ENCODE measurements at places on chromosomes 7 and 10.

DNA sequence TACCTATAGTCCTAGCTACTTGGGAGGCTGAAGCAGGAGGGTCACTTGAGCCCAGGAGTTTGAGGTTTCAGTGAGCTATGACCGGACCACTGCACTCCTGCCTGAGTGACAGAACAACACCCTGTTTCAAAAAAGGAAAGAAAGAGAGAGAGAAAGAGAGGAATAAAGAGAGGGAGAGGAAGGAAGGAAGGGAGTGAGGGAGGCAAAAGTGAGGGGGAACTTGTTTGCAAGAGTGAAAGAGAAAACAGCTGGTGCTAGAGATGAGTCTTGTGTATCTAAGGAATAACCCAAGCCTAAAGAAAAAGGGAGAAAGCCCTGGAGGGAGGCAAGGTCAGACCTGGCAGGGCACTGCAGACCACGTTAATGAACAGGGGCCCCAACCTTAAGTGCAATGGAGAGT lies 4.8 kb upstream of the NT5C2 start:
- no peak for DNase-seq

DNA sequence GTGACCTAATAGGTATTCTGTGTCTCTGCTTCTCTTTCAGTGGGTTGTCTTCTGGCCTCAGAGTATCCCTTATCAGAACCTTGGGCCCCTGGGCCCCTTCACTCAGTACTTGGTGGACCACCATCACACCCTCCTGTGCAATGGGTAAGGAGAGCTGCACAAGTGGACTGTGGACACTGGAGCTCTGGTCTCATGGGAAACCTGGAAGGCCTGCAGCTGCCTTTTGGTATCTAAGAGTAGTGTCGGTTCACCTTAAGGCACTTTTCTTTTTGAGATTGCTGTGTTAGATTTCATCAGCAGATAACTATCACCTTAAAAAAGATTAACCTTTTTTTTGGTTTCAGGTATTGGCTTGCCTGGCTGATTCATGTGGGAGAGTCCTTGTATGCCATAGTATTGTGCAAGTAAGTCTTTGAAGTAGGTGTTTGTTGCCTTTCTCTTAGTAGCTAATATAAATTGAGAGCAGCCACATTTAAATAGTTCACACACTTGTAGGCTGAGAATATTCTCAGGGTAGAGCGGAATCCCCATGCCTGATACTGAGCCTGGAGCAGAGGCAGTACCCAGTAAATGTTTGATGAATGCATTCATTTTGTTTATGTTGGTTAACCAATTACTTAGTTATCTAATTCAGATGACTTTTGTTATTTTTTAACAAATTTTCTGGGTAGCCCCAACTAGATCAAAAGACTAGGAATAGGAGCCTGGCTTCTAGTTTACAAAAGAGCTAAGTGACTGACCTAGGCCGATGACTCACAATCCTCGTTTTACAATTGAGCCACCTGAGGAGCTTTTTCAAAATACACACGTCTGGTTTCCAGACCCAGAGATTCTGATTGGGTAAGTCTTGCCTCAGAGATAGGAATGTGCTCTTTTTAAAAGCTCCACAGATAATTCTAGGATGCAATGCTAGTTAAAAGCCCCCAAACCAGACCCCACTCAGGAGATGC lies 3.6 kb downstream of the TMEM254 start:
- DNase-seq = no peak

DNA sequence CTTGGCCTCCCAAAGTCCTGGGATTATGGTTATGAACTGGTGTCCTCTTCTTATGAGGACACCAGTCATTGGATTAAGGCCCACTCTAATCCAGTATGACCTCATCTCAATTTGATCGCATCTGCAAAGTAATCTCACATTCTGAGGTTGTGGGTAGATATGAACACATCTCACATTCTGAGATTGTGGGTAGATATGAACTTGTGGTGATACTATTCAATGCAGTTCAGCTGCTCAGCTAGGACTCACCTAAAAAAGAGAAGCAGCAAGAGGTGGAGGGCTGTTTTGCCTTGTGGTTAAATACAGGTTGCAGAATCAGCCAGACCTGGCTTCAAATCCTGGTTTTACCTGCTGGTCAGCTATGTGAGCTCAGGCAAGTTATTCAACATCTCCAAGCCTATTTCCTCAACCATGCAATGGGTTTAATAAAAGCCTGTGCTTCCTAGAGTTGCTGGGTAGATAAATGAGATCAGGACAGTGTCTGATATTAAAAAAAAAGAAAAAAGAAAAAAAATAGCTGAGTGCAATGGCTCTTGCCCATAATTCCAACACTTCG lies 8.5 kb upstream of the BAG3 start:
- DNase-seq = no peak

- no peak for DNase-seq
Measured at GRCh38 chr7:22675917-22676343, 51.1 kb upstream of the IL6 start.

DNA sequence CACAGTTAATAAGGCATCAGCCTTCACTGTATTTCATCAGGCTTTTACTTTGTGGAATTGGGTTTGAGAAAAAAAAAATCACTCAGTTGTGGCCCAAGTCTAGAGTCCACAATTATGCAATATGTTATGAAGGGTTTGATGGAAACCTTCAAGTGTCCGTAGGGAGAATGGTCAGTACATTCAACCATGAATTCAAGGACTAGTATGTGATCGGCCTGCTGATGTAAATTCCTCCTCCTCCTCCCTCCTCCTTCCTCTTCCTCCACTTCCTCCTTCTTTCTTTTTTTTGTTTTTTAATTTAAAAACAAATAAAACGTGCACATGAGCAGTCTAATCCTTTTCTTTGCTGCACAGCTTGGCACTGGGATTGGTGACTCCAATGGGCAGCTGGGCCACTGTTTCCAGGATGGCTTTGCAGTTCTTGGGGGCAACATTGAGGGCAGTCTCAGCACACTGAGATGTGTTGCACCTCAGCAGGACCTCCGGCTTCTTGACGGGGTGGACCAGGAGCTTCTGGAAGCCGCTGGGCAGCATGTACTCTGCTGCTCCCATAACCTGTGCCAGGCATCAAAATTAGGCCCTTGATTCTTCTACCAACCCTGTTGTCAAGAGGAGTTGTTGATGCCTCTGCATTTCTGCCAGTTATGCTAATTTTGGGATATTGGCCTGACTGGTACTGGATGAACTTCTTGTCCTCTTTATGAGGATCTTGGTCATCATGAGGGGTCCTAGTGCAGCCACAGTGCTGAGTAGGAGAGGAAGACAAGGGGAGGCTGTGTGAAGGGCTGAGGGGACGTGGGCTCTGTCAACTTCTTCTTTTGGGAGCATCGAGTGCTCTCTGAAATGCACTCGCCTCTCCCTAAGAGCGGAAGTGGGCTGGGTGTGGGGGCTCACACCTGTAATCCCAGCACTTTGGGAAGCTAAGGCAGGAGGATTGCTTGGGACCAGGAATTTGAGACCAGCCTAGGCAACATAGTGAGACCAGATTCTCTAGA lies 9.3 kb upstream of the IL2RA start:
- DNase-seq = no peak

DNA sequence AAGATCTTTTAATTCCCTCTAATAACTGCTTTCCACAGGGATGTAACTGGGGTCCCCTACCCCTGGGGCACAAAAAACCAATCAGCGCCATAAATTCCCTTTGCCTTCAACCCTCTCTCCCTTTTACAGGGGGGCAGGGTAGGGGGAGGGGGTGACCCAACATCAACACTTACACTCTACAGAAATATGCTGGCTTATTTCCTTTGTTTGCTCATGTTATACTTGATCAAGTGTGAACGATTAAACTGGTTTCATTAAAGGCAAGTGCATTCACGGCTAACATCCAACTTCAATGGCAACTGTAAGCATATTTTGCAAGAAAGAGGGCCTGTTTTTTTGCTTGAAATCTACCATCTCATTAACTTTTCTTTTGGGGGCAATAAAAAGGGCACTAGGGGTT lies 2.9 kb downstream of the CTBP2 start:
- DNase-seq = no peak

- no peak for DNase-seq
Measured at GRCh38 chr7:75879771-75880184, 944 bp downstream of the RHBDD2 start.

GRCh38 chr10:92493362-92493761 lies 80.5 kb downstream of the IDE start:
- DNase-seq = no peak

DNA sequence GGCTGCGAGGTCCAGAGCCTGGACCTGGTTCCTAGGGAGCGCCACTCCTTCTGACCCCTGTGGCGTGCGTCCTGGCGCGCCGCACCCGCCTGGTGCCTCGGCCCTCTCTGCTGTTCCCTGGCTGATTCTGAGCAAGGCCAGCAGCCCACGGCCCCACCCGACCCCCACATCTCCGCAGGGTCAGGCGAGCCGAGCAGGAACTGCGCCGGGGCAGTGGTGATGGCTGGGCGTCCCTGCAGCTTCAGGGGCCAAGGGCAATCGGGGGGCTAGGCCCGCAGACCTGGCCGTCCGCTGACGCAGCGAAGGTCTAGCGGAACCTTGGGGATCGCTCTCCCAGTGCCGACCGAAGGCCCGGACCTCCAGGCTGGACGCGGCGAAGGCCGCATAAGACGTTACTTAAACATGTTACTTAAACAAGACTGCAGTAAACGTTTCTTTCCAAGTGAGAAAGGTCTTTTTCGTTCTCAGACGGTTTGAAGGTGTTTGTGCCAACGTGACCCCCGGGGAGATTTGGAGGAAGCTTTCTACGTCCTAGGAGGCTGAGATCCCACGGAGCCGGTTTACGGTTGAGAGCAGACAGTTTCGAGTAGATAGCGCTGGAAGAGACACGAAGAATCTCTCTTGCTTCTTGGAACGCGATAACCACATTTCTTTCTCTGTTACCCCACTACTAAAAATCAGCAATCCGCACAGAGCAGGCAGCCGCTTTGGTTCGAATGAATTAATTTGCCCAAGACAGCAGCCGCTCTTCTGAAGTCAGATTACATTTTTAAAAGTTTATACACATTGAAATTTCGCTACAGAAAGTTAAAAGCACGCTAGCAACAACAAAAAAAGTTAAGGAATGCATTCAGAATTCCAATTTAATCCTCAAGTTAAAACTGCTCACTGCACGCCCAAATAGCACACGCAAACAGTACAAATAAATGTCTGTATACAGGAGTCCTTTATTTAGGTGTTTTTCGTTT lies 4.9 kb upstream of the NKX2-3 start:
- no peak for DNase-seq

DNA sequence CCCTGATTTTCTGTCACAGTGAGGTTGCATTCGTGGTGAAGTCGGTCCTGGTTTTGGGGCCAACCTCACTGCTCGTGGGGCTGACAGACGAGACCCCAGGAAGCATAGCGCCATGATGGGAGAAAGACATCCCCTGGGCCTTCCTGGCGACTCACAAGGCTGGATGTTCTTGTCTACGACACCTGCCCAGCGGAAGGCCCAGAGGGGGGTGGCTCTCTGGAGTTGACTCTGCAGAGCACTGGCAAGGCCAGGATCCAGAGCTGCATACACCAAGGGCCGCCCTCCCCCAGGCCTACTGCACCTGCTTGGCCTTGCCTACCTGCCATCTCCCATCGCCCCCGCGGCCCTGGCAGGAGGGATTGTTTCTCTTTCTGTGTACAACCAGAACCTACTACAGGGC lies 608.9 kb downstream of the PTPRN2 start:
- DNase-seq = no peak

DNA sequence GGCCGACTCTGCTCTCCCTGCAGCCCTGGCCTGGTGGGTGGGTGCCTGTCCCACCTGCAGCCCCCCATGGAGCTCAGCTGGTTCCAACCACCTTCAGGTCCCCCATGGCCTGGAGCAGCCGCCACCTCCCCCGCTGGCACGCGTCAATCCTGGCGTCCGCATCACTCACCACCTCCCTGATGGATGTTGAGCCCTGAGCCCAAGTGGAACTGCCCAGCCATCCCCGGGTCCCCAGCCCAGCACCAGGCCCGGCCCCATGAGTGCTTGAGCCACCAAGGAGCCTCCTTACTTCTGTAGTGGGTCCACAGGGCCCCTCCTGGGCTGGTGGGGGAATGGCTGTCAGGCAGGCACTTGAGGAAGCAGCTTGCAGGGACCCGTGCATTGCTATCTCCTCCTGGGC lies 14.6 kb downstream of the AGAP3 start:
- DNase-seq = no peak

DNA sequence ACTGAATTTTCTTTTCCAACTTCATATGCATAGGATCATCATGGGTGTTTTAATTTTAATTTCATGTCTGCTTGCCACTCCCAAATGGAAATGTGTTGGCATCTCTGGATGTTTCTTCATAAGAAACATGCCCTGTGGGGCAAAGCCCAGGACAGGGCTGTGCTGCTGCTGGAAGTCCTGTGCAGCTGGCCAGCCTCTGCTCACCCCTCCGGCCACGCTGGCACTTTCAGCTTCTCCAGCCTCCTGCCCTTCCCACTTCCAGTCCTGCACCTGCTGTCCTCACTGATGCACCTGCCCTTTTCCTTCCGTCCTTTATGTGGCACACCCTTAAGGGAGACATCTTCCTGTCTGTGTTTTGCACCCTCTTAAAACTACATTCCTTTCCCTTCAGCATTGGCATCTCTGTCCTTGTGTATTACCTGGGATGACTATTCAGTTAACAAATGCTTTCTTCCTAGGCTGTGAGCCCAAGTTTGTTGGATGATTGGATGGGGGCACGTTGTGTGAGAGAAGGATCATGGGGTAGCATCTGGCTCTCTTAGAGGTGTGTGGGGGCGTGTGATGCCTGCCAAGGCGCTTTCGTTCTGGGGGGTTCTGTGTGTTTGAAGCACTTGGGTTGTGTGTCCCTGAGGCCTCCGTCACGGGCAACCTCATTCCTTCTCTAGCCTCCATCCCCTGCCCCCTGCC lies 56.8 kb downstream of the TCF7L2 start:
- no peak for DNase-seq

DNA sequence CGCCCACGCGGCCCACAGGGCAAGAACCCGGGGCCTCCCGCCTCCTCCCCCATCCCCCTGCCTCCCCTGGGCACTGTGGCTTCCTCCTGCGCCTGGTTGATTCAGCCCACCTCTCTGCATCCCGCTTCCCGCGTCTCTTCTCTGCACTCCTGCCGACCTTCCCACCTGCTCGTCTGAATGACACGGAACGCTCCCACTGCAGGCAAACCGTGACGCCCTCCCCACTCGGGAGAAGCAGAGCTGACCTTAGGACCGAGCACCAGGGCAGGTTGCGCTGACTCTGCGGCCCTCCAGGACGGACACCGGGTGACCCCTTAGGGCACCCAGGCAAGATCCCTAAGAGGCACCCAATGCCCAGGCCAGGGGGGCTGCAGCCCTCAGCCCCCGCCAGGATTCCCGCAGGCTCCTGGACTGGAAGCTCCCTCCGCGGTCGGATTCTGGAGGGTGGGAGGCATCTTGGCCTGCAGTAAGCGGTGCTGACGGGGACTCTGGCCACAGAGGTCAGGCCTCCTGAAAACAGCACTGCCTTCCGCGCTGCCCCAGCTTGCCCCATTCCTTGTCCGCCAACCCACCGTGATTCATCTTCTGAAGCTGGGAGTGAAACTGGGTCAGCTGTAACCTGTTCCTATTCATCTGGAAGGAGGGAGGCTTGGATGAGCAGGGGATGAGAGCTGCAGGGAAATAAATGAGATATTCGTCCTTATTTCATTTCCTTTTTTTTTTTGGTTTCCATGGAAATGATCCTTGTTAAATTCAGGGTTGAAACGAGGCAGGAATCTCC lies 990 bp downstream of the CALML3 start:
- no peak for DNase-seq

- no peak for DNase-seq
Measured at GRCh38 chr7:130887957-130888371, 154.0 kb upstream of the KLF14 start.

All from left renal pelvis (tissue), 4 donors.